ENCODE measurements at places on chromosomes 12 and 14. TPM values are rescaled to one million over a fixed set of nuclear protein-coding genes. Genes with fewer than 3 reads are reported as not detected.

CLEC4E gene
- not detected for total RNA-seq

OAS2 gene
- total RNA-seq: not detected

FGF6 gene
- total RNA-seq: not detected

SLC6A13 gene
- total RNA-seq: not detected

OTX2 gene
- total RNA-seq: not detected

NELL2 gene
- total RNA-seq: not detected

FAM186B gene
- total RNA-seq: 0.32 TPM

FGF23 gene
- total RNA-seq: not detected

BMP4 gene
- total RNA-seq: 14.6 TPM

FITM1 gene
- not detected for total RNA-seq

NOS1 gene
- not detected for total RNA-seq
